Airway epithelial cell (primary cell): ENCODE measurements at places on chromosomes 12 and 14. TPM values are rescaled to one million over a fixed set of nuclear protein-coding genes. Genes with fewer than 3 reads are reported as not detected.

MIPOL1 gene
- 7.8 and 8.4 TPM in 2 replicates for total RNA-seq

ARMH4 gene
- 0.07 TPM in 1 of 2 replicates, not detected in the other for total RNA-seq

CELA1 gene
- total RNA-seq: not detected in 2 replicates

KRT6A gene
- total RNA-seq: 9,998 and 10,940 TPM in 2 replicates

LRFN5 gene
- total RNA-seq: under 0.01 and 0.14 TPM in 2 replicates

LEMD3 gene
- total RNA-seq: 21.0 and 24.6 TPM in 2 replicates

CNIH1 gene
- 133 and 174 TPM in 2 replicates for total RNA-seq

HOXC11 gene
- total RNA-seq: not detected in 2 replicates

SYCP3 gene
- total RNA-seq: not detected in 2 replicates

STXBP6 gene
- not detected in 2 replicates for total RNA-seq

SERPINA10 gene
- total RNA-seq: not detected in 2 replicates

GNG2 gene
- 0.37 and 1.2 TPM in 2 replicates for total RNA-seq

LTBP2 gene
- total RNA-seq: 21.2 and 28.1 TPM in 2 replicates

TNFRSF1A gene
- 149 and 283 TPM in 2 replicates for total RNA-seq

NANOG gene
- total RNA-seq: under 0.01 TPM in 1 of 2 replicates, not detected in the other

PLCZ1 gene
- not detected in 2 replicates for total RNA-seq

COCH gene
- total RNA-seq: 0.42 and 1.0 TPM in 2 replicates

PHETA1 gene
- total RNA-seq: 8.9 and 10.4 TPM in 2 replicates

NPAS3 gene
- not detected in 2 replicates for total RNA-seq

GLS2 gene
- total RNA-seq: 4.2 and 6.0 TPM in 2 replicates

WNT1 gene
- total RNA-seq: not detected in 2 replicates
